B cell (primary cell): ENCODE measurements at places on chromosomes 3 and 15. TPM values are rescaled to one million over a fixed set of nuclear protein-coding genes. Genes with fewer than 3 reads are reported as not detected.

Gene SMCO1
- polyA plus RNA-seq: not detected in 2 replicates

Gene CPN2
- not detected in 2 replicates for polyA plus RNA-seq

Gene IL17RD
- polyA plus RNA-seq: not detected in 2 replicates

Gene SLC12A8
- 0.61 and 1.1 TPM in 2 replicates for polyA plus RNA-seq

Gene KCNMB3
- 3.5 and 4.2 TPM in 2 replicates for polyA plus RNA-seq

Gene RBPMS2
- 0.63 and 0.74 TPM in 2 replicates for polyA plus RNA-seq

Gene CHRNA3
- polyA plus RNA-seq: not detected in 2 replicates

Gene TYRO3
- not detected in 2 replicates for polyA plus RNA-seq

Gene CHRD
- 0.10 TPM in 1 of 2 replicates, not detected in the other for polyA plus RNA-seq

Gene SAMD7
- polyA plus RNA-seq: not detected in 2 replicates

Gene AGBL1
- not detected in 2 replicates for polyA plus RNA-seq

Gene EAF2
- 161 and 221 TPM in 2 replicates for polyA plus RNA-seq

Gene SKIL
- polyA plus RNA-seq: 7.7 and 22.9 TPM in 2 replicates

Gene TRIM42
- not detected in 2 replicates for polyA plus RNA-seq

Gene OXTR
- polyA plus RNA-seq: 0.13 and 0.14 TPM in 2 replicates

Gene SERPINI2
- 0.27 TPM in 1 of 2 replicates, not detected in the other for polyA plus RNA-seq

Gene IL16
- 96.1 and 181 TPM in 2 replicates for polyA plus RNA-seq

Gene PCLAF
- polyA plus RNA-seq: 0.82 and 0.92 TPM in 2 replicates

Gene TRPM1
- 0.07 and 0.16 TPM in 2 replicates for polyA plus RNA-seq

Gene PDZRN3
- polyA plus RNA-seq: not detected in 2 replicates

Gene IL17RB
- 0.07 and 0.09 TPM in 2 replicates for polyA plus RNA-seq

Gene DPP8
- 17.1 and 28.3 TPM in 2 replicates for polyA plus RNA-seq

Gene RHOV
- polyA plus RNA-seq: 0.09 TPM in 1 of 2 replicates, not detected in the other

Gene BCL2A1
- 34.0 and 49.2 TPM in 2 replicates for polyA plus RNA-seq

Gene HHLA2
- polyA plus RNA-seq: 0.84 and 1.5 TPM in 2 replicates

Gene SI
- not detected in 2 replicates for polyA plus RNA-seq

Gene ITPKA
- polyA plus RNA-seq: not detected in 2 replicates

Gene SPTSSB
- not detected in 2 replicates for polyA plus RNA-seq

Gene ADCY5
- not detected in 2 replicates for polyA plus RNA-seq

Gene CGGBP1
- polyA plus RNA-seq: 57.3 and 71.1 TPM in 2 replicates

Gene CAMKV
- polyA plus RNA-seq: not detected in 2 replicates

Gene NPTN
- polyA plus RNA-seq: 23.5 and 26.7 TPM in 2 replicates

Gene C3orf85
- polyA plus RNA-seq: not detected in 2 replicates

Gene LYSMD2
- polyA plus RNA-seq: 25.1 and 31.0 TPM in 2 replicates

Gene NPAP1
- polyA plus RNA-seq: not detected in 2 replicates

Gene FANCD2OS
- not detected in 2 replicates for polyA plus RNA-seq

Gene CPLX3
- 0.60 and 0.91 TPM in 2 replicates for polyA plus RNA-seq

Gene TARS3
- 8.7 and 9.7 TPM in 2 replicates for polyA plus RNA-seq

Gene ATXN7
- 18.1 and 23.7 TPM in 2 replicates for polyA plus RNA-seq

Gene CNOT10
- 22.6 and 25.4 TPM in 2 replicates for polyA plus RNA-seq

Gene SLITRK3
- polyA plus RNA-seq: not detected in 2 replicates

Gene INKA1
- 15.5 and 24.0 TPM in 2 replicates for polyA plus RNA-seq

Gene MYL3
- not detected in 2 replicates for polyA plus RNA-seq

Gene ZNF662
- 0.12 and 0.22 TPM in 2 replicates for polyA plus RNA-seq

Gene PLCH1
- polyA plus RNA-seq: 0.06 TPM in 1 of 2 replicates, not detected in the other

Gene TMEM212
- polyA plus RNA-seq: not detected in 2 replicates

Gene THBS1
- polyA plus RNA-seq: 0.42 and 0.63 TPM in 2 replicates

Gene EOMES
- 0.12 and 0.14 TPM in 2 replicates for polyA plus RNA-seq

Gene NUSAP1
- polyA plus RNA-seq: 6.5 and 8.3 TPM in 2 replicates

Gene ST6GAL1
- polyA plus RNA-seq: 174 and 218 TPM in 2 replicates

Gene ATP2B2
- polyA plus RNA-seq: not detected in 2 replicates

Gene PLA2G4E
- not detected in 2 replicates for polyA plus RNA-seq

Gene MYZAP
- polyA plus RNA-seq: 2.8 and 2.9 TPM in 2 replicates
